Activated T-helper 2 cell treated with anti-CD3 and anti-CD28 coated beads, Interferon-gamma antibody, Interleukin-2, Interleukin-4, amounts not matched to agents 10 μg/mL and 5 μg/mL and 100 μg/mL, durations not matched to agents 14 hours and 24 hours and 36 hours (primary cell): ENCODE measurements at places on chromosomes 6 and 20. TPM values are rescaled to one million over a fixed set of nuclear protein-coding genes. Genes with fewer than 3 reads are reported as not detected.

- H3K27ac ChIP-seq, result no peak overlapping the region
- H3K4me3 ChIP-seq, result no peak overlapping the region
- H3K4me1 ChIP-seq, result no peaks in the 10 kb centered on the region
- H3K36me3 ChIP-seq, result no peaks in the 10 kb centered on the region
Observed at GRCh38 chr6:70103798-70104197, 199.1 kb downstream of the COL9A1 start.

DNA sequence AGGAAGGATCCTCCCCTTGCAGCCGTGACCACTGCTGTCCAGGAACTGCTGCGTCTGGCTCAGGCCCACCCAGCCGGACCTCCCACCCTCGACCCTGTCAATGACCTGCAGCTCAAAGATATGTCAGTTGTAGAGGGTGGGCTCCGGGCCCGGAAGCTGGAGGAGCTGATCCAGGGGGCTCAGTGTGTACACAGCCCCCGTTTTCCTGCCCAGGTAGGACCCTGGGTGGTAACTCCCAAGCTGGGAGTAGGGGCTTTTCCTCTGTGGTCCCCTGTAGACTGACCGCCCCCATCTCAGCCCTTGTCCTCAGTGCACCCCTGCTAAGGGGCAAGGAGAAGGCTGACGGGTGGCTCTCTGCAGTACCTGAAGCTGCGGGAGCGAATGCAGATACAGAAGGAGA is 3.6 kb downstream of the DXO start:
- peaks cover 54% of the 10 kb centered on the region for H3K36me3 ChIP-seq
- H3K4me3 ChIP-seq, result no peak overlapping the region
- no peak for DNase-seq
- H3K4me1 ChIP-seq, result peaks cover 22% of the 10 kb centered on the region

HM13 gene
- 184 and 188 TPM in 2 replicates for total RNA-seq

DNA sequence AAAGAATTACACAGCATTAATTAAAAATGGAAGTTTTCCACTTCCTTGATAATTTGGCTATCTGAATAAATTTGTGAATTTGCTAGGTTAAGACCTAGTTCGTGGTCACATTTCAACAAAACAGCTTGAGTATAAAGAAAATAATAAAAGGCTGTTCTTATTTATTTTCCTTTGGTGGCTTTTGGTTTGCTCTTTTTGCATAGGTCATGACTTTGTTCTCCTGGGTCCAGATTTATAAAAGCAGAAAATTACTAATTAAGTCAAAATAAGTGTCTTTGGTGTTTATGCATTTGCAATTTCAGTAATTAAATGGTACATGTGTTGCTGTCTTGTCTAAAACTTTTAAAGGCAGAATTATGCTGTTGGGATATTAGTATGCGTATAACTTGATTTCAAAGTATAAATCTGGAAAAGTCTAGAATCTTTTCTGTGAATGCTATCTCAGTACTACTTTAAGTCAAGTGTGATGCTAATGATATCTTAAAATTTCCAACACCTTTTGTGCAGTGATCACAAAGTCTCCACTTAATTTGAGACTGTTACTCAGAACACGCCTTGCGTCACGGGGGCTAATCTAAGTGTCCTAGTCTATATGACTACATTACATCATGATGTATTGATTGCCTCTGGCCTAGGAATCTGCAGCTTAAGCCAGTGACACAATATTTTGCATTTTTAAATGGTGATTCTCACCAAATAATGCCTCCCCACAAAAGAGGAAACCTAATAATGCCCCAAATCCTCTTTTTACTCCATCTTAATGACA is 41.0 kb downstream of the GNAS start:
- DNase-seq, result no peak
- H3K27me3 ChIP-seq, result no peaks in the 10 kb centered on the region
- peak overlapping the region; percentile 94 for H3K27ac ChIP-seq
- peaks cover 56% of the 10 kb centered on the region for H3K36me3 ChIP-seq

AAR2 gene
- 27.1 and 28.5 TPM in 2 replicates for total RNA-seq

SIRPB2 gene
- not detected in 2 replicates for total RNA-seq

SLC32A1 gene
- not detected in 2 replicates for total RNA-seq

BTBD9 gene
- 12.7 and 15.2 TPM in 2 replicates for total RNA-seq

PBX2 gene
- 80.8 and 85.2 TPM in 2 replicates for total RNA-seq

C6orf15 gene
- total RNA-seq, result not detected in 2 replicates

DNA sequence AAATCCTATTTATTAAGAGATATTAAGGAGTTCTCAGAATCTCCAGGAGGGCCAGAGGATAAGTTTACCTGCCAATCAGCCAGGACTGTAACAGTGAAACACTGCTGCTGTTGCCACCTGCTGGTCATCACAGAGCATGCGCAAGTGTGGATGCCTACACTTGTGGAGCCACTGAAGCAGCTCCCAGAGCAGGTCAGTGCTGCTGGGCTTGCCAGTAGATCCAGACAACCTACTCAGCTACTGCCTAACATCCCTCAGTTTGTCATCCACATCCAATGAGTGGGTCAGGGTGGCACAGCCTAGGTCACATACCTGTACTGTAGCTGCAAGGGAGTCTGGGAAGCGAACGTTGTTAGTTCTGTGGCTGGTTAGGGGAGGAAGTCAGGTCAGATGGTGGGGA is 18.3 kb upstream of the NHSL1 start:
- H3K27ac ChIP-seq, result no peak overlapping the region
- H3K36me3 ChIP-seq, result no peaks in the 10 kb centered on the region
- H3K4me3 ChIP-seq, result no peak overlapping the region
- H3K4me1 ChIP-seq, result peaks cover 22% of the 10 kb centered on the region
- H3K27me3 ChIP-seq, result peaks cover 13% of the 10 kb centered on the region
- DNase-seq, result peak; percentile 42

DNA sequence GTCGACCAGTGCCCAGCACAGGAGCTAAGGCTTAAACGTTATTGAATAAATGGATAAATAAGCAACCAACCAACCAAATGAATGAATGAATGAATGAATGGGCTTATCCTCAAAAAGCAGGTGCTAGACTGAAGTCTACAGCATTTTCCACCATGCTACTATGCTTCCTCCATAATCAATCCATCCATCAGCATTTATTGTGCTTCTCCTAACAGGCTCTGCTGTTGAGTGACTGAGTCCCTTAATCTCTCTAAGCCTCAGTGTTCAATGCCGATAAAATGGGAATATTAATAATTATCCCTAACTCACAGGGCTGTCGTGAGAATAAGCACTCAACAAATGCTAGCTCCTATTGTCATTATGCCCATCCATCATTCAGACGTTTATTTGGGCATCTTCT is 4.6 kb upstream of the NOL4L start:
- no peak overlapping the region for H3K27ac ChIP-seq
- no peak overlapping the region for H3K4me3 ChIP-seq
- no peaks in the 10 kb centered on the region for H3K36me3 ChIP-seq
- peaks cover 28% of the 10 kb centered on the region for H3K27me3 ChIP-seq

- no peaks in the 10 kb centered on the region for H3K27me3 ChIP-seq
- no peaks in the 10 kb centered on the region for H3K36me3 ChIP-seq
- H3K4me1 ChIP-seq, result no peaks in the 10 kb centered on the region
- DNase-seq, result no peak
- H3K4me3 ChIP-seq, result no peak overlapping the region
- no peak overlapping the region for H3K27ac ChIP-seq
Observed at GRCh38 chr6:39909701-39910100, 24.6 kb downstream of the MOCS1 start.

SLCO4A1 gene
- 59.2 and 61.1 TPM in 2 replicates for total RNA-seq

DNA sequence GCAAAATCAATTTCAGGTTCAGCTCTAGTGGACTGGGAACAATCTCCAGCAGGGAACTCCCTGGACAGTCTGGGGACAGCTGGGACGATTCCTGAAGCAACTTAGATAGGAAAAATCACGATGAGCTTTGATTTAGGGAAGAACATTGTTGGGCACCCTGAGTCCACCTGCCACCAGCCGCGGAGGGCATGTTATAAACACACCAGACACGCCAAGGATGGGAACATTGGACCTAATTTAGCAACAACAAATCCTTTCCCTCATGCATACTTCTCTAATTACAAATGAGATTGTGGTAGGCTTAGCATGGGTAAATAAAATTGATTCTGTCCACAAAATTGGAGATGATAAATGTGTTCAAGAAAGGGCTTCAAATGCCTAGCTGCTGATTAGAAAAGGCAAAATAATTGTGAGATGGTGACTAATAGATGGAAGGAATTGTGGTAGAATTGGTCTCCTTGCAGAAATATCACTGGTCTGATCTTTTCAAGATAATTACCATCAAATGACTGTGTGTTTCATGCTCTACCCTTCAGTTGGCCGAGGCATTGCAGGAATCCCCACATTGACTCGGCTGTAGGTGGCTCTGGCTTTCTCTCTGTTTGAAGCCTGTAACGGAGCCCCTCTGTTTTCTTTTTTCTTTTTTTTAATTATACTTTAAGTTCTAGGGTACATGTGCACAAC is 6.1 kb upstream of the NANP start:
- no peak overlapping the region for H3K27ac ChIP-seq
- H3K27me3 ChIP-seq, result no peaks in the 10 kb centered on the region
- peaks cover 9% of the 10 kb centered on the region for H3K4me1 ChIP-seq
- no peak for DNase-seq

- H3K36me3 ChIP-seq, result no peaks in the 10 kb centered on the region
- H3K27me3 ChIP-seq, result no peaks in the 10 kb centered on the region
- no peak for DNase-seq
- H3K4me1 ChIP-seq, result no peaks in the 10 kb centered on the region
- H3K27ac ChIP-seq, result no peak overlapping the region
- H3K4me3 ChIP-seq, result no peak overlapping the region
Observed at GRCh38 chr20:22507240-22507961, 77.0 kb downstream of the FOXA2 start.

DNA sequence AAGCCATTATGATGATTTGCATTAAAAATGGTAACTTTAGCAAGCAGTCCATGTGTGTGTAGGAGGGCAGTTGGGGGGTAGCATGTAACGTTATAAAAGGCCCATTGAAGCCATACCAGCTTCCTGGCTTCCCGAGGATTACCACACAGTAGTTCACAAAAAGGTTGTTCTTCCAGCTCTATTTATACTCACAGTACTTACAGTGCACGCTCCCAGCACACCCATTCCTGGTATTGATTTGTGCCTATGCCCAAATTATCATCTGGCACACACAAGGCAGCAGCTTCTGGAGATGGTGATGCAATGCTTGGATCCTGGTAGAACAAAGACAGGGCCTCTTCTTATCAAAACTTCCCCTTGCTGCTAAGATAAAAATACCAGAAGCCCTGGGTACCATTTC is 436.8 kb downstream of the HAO1 start:
- no peaks in the 10 kb centered on the region for H3K27me3 ChIP-seq
- no peak overlapping the region for H3K4me3 ChIP-seq
- H3K36me3 ChIP-seq, result no peaks in the 10 kb centered on the region
- H3K27ac ChIP-seq, result no peak overlapping the region
- no peak for DNase-seq
- no peaks in the 10 kb centered on the region for H3K4me1 ChIP-seq

DNA sequence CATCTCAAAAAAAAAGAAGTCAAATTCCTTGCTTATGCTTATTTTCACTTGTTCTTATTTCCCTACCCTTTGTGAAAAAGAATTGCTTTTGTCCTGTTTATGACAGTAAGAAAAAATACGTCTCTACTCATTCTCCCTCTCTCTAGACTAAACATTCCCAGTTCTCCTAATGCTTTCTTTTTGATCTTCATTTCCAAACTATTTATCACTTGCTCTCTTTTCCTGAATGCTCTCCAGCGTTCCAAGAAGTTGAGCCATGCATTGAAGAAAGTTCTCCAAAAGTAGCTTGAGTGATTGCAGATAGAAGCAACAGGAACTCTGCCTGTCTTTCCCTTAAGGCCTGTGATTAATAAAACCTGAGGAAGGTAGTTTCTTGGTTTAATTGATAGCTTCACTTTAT is 53.1 kb upstream of the TMEM170B start:
- no peaks in the 10 kb centered on the region for H3K4me1 ChIP-seq
- no peak for DNase-seq
- H3K27me3 ChIP-seq, result peaks cover 5% of the 10 kb centered on the region
- no peak overlapping the region for H3K4me3 ChIP-seq
- no peaks in the 10 kb centered on the region for H3K36me3 ChIP-seq
- no peak overlapping the region for H3K27ac ChIP-seq

RCAN2 gene
- not detected in 2 replicates for total RNA-seq

DNA sequence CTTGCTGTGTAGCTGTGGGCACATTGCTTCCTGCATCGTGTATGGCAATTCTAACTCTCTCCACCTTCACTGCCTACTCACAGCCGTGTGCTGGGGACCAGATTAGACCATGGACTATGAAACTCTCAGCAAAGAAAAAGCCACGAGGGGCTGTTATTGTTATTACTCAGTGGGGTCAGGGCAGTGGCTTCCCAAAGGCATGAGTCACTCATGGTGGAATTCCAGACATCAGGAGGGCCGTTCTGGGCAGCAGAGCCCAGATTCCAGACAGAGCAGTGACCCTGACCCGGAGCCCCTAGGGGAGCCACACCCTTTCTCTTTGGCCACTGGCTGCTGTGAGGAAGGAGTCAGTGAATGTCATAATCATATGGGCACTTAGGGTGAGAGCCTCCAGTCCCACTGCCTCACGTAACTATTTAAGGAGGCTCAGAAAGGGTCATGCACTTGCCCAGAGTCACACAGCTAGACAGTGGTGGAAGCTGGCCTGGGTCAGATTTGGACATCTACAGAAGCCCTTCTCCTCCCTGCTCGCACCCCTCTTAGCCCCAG is 22.2 kb upstream of the CCN5 start:
- peaks cover 2% of the 10 kb centered on the region for H3K4me1 ChIP-seq
- H3K27me3 ChIP-seq, result peaks cover 2% of the 10 kb centered on the region
- H3K27ac ChIP-seq, result no peak overlapping the region
- H3K36me3 ChIP-seq, result no peaks in the 10 kb centered on the region
- H3K4me3 ChIP-seq, result no peak overlapping the region
- no peak for DNase-seq

DNA sequence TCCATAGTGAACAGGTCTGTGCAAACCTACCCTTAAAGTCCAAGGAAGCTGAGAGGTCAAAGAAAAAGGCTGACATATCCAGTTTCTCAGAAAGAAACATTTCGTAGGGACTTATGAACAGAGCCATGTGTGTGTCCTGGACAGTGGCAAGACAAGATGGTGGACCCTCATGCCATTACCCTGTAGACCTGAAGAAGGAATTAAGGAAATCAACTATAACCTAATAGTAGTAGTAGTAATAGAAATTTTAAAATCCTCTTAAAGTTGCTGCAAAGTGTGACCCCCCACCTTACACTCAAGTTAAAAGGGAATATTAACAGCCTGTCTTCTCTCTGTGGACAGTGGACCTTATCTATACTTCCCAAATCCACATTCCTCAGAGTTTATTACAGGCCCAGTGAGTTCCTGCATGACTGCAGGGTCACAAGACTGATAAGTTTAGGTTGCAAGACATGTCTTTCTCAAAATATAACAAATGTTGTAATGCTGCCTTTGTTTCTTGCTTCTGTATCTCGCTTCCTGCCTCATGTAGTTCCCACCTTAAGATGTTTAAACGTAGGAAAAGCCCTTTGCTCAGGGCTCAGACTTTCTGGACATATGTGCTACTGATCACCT is 10.6 kb downstream of the IL22RA2 start:
- H3K4me1 ChIP-seq, result peaks cover 34% of the 10 kb centered on the region
- H3K27ac ChIP-seq, result no peak overlapping the region
- H3K27me3 ChIP-seq, result peaks cover 15% of the 10 kb centered on the region
- DNase-seq, result no peak
